ENCODE measurements at places on chromosomes 1 and 21.

GRCh38 chr1:66940981-66941380 is 16.2 kb downstream of the MIER1 start:
- no peak for DNase-seq

- DNase-seq: no peak
Observed at GRCh38 chr1:71232786-71233185, 152.0 kb upstream of the ZRANB2 start.

GRCh38 chr1:108130794-108131193 is 69.3 kb downstream of the SLC25A24 start:
- peak; percentile 73 for DNase-seq

GRCh38 chr1:116257341-116257767 is 115.7 kb upstream of the ATP1A1 start:
- DNase-seq: no peak

DNA sequence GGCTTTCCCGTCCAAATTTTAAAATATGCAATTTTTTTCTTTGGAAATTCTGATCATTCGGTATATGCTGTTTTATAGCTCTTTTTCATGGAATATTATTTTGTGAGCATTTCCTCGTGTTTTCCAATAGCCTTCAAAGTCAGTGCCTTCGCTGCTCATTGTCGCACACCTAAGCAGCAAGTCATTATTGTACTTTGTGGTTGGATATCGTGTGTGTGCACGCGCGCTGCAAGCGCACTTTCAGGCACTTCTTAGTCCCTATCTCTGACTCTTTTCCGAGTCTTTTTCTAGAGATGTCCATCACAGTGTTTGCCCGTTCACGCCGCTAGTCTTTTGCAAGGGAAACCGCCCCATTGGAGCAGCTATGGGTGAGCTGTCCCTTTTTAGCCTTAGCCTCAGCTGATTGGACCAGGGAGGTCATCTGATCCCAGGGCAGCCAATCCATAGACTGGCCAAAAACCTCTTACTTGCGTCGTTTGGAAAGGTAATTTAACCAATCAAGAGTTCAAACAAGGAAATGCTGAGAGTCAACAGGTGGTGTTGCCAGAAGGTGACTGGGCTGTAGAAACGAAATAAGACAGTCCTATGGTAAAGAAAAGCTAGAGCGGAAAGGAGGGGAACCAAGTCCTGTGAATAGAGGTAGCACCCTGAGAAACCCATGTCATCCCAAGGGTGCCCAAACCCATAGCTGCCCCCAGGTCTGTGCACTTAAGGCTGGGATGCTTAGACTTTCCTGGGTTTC is 710 bp upstream of the HYI start:
- DNase-seq: peak; percentile 77

DNA sequence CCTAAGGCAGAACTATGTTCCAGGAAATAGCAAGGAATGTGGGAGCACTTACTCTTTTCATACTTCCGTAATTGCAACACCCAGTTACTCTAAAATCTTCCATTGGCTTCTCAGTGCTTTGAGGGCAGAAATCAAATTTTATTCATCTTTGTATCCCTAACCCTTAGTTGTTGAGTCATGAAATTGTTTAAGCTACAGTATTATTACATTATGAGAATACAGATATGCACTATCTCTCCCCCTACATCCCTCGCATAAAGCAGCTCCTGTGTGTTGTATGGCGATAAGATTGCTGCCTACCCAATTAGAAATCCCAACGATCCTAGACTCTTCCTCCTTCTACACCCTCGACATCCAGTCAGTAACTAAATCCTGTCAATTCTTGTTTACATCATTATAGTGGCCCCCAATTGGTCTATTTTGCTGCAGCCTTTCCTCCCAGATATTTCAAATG is 2.6 kb downstream of the AIDA start:
- no peak for DNase-seq

DNA sequence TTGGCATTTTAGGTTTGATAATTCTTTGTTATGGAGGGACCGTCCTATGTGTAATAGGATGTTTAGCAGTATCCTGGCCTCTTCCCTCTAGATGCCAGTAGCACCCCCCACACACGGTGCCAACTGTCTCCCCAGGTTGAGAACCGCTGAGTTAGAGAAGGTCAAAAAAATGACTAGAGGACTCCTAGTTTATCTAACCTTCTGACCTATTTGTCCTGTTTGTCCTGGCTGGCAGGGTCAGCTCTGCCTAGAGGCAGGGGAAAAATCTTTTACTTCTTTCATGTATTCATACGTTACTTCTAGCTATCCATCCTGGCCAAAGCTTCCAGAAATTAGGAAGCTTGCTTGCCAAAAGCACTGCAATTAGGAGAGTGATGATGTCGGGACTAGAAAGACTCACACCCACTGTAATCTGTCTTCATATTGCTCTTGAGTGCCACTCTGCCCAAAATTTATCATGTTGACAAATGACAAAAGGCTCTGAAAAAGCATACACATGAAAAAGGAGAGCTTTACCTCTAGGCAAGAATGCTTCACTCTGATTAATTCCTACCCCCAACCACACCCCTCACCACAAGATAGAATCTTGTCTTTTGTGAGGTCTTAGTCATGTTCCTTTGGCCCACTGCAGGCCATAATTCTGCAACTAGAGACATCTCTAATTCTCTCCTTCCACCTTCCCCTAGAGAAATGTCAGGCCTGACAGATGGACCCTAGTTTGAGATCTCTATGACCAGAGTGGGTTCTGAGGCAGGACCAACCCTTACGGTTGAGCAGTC is 14.4 kb upstream of the AKR1A1 start:
- no peak for DNase-seq

DNA sequence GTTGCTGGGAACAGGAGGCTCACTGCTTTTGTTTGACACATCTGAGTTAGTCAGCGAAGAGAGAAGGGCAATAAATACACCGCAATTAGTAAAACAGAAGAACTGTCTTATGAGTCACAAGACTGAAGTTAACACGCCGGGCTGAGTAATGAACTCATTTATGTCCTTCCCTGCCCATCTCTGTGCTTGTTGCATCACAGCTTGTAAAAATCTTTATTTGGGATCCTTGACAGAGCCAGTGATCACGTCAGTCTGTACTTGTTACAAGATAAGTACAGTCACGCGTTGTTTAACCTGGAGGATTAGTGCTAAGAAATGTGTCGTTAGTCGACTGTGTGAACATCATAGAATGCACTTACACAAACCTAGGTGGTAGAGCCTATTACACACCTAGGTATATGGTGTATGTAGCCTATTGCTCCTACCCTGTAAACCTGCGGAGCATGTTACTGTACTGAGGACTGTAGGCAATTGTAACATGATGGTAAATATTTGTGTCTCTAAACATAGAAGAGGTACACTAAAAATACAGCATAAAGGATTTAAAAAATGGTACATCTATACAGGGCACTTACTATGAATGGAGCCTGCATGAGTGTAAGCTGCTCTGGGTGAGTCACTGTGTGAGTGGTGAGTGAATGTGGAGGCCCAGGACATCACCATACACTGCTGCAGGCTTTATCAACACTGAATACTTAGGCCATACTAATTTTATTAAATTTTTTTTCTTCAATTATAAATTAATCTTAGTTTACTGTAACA is 272.2 kb downstream of the TNR start:
- DNase-seq: no peak

DNA sequence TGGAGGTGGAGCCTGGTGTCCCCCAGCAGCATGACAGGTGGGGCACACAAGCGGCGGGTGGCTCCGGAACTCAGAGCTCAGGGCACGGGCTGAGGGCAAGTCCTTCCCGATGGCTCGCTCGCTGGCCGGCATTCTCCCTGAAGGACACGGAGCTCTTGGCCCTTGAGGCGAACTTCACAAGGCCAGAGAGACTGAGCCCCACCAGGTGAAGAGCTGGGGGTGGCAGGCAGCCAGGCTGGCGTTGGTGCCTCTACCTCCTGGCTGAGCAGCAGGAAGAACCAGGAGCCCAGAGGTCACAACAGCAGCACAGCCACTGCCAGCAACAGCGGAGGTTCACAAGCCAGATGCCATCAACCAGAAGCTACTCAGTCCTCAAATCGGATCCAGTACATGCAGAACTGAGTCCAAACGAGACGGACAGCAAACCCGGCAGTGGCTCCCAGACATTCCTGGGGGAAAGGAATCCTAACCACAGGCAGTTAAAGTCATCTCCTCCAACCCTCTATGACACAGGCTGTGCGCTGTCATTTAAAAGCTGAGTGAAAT is 54.1 kb downstream of the NPHP4 start:
- DNase-seq: no peak

DNA sequence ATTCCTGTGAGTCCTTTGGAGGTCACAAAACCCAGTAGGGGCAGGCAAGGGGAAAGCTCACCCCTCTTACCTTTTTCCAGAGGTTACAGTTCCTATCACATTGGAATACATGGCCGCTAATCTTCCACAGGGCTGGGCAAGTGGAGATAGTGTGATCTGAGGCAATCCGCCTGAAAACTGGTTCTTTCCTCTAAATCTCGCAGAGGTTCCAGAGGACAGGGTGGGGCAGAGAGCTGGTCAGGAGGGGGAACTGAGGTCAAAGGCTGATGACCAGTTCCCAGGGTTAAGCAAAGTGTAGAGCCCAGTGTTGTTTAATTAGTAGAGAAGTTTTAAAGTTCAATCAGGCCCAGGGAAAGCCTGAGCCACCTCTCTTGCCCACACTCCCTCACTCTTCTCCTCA is at the start of gene SERPINC1:
TSS of gene SERPINC1 (minus strand) at position 179 of the 400 bp plus-strand sequence. CDS start at position 111, 68 bp downstream.
- no peak for DNase-seq

- DNase-seq: no peak
Observed at GRCh38 chr1:217184854-217185253, 446.0 kb downstream of the GPATCH2 start.

DNA sequence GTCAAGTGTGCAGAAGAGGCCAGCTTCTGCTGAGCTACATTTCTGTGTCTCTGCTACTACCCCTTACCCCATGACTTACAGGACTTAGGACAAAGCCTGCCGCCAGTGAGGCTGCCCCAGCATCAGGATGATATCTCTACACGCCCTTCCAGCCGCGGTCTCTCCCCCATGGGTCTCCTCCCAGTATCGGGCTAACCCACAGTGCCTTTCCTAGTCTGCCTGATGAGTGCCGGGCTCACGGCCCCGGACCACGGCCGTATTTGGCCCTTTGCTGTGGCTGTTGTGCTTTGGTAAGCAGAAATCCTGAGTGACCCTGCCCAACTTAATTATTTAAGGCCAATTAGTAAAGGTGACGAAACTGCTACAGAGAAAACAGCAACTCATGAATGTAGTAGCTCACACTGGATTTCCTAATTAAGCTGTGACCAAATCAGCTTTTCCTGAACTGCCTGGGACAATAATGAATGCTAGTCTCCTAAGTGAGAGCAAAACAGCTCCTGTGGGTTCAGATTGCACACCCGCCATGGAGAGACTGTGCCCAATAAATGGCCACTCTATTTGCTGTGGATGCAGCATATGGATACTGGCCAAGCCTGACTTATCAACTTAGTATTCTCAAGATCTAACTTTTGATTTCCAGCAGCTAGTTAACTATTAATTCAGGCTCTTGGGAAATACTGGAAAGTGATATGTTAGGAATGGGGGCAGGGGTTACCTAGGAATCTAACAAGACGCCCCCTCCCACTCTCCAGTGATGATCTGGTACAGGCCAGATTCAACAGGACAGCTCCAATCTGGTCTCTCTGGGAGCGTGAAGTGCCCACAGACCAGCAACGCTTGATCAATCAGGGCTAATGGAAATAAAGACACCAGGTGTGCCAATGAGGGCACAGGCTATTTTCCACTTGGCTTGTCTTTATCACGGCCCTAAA is 123.3 kb upstream of the IFFO2 start:
- no peak for DNase-seq

- DNase-seq: peak; percentile 58
Observed at GRCh38 chr21:36330904-36331303, 10.9 kb downstream of the MORC3 start.

DNA sequence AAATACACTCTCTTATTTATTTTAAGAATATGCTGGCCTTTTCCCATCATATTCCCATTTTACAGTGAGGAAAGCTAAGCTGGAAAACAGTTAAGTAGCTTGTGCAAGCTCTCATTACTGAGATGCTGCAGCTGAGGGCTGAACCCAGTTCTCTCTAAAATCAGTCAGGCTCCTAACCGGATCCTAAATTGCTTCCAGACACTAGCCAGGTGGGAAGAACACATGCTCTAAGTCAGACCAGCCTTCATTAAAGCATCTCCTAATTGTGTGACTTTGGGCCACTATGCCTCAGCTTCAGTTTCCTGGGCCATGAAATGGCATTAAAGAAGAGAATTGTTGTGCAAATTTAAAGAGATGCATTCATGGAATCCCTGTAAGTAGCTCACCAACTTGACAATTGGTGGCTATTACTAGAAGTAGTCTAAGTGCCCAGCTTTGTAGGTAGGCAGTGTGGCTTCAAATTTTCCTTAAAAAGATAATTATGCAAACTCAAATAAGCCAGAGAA is 228.4 kb downstream of the DAB1 start:
- DNase-seq: no peak

DNA sequence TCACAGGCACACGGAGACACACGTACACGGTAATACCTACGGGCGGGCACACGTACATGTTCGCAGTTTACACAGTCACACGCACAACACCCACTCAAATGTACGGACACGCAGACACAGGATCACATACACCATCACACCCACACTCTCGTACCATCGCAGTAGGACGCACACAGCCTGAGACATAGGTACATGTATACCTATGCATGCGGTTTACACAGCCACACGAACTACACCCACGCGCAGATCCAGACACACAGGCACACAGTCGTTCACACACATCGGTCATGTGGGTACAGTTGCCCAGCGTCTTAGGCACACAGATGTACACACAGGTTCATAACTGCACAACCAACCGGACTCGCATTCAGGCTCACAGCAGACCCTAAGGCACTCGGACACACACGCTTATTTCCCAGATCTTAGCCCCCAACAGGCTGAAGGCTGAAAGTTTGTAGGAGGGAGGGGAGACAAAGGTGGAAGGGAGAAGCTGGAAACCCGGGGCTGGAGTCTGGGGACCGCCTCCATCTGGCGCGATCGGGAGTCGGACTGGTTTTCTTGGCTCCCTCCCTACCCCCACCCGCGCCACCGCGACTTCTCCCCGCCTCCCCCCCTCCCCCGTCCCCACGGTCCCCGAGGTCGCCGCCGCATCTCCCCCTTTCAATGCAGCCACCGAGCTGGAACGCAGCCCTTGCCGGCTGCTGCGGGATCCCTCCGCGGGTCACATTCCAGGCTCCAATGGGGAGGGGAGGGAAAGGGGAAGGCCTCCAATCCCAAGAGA is 51.9 kb upstream of the SYNC start:
- no peak for DNase-seq

- no peak for DNase-seq
Observed at GRCh38 chr1:43531107-43531905, 623 bp downstream of the PTPRF start.

- DNase-seq: no peak
Observed at GRCh38 chr1:54848134-54848948, 38.7 kb downstream of the DHCR24 start.

Measured in CD14-positive monocyte (primary cell).